RWPE2 (cell line): ENCODE measurements at places on chromosomes 1 and 21.

DNA sequence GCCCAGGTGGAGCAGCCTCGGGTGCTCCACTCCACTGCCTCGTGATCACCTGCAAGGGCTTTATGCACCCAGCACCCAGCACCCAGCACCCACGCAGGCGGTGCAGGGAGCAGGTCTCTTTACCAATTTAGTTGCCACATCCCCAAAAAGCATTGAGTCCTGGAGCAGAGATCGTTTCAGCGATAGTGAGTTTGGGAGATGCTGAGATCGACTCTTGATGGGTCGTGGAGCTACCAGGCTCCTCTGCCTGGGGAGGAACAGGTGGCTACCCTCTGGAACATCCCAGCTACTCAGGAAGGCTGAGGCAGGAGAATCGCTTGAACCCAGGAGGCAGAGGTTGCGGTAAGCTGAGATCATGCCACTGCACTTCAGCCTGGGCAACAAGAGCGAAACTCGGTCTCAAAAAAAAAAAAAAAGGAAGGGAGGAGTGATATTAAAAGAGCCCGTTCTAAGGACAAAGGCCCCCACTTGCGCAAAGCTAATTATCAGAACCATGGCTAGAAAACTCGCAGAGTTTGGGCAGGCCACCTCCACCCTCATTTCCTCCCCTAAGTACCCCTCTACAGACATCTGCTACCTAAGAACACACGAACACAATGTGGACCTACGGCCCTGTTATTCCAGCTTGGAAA is 106.5 kb upstream of the SLC45A1 start:
- DNase-seq, result no peak

DNA sequence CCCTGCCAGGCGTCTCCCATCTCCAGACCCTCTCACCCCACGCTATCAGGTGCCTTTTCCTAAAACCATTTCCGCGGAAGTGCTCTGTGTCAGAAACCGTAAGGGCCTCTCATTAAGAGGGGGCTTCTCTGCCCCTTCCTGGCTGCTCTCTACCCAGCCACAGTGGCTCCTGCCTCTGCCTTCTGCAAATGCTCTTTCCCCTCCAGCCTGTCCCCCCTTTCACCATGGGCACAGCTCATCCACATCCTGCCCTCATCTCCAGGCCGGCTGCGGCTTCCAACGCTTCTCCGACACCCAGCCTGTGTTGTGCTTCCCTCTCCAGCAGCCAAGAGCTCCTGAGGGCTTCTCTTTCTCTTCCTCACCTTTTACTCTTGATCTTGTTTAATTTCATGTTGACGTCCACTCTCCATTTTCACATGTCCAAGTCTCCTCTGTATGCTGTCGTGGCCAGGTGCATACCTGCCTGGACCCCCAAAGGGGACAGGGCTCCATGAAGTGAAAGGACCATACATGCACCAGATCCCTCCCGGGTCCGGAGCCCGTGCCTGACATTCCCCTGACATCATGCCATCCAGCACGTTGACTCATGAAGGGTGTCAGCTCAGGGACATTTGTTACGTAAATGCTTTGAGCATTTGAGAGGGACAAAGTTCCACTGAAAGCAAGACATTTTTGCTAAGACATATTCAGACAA is 306.5 kb downstream of the AJAP1 start:
- DNase-seq, result no peak

DNA sequence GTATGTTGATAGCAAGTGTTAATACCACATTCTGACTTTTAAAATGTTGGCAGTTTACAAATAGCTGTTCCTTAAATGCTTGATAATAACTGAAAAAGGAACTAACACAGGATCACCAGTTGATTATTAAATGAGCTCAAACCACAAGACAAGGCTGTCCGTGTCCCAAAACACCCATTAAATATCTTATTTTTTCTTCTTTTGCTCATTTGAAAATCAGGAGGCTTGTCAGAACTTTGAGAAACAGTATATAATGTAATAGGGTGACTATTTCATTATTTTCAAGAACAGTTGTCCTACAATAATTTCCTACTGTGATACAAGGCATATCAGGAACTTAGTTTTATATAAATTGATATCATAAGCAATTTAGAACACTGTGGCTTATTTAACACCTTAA is 2.7 kb downstream of the CDKN2C start:
- no peak for DNase-seq

DNA sequence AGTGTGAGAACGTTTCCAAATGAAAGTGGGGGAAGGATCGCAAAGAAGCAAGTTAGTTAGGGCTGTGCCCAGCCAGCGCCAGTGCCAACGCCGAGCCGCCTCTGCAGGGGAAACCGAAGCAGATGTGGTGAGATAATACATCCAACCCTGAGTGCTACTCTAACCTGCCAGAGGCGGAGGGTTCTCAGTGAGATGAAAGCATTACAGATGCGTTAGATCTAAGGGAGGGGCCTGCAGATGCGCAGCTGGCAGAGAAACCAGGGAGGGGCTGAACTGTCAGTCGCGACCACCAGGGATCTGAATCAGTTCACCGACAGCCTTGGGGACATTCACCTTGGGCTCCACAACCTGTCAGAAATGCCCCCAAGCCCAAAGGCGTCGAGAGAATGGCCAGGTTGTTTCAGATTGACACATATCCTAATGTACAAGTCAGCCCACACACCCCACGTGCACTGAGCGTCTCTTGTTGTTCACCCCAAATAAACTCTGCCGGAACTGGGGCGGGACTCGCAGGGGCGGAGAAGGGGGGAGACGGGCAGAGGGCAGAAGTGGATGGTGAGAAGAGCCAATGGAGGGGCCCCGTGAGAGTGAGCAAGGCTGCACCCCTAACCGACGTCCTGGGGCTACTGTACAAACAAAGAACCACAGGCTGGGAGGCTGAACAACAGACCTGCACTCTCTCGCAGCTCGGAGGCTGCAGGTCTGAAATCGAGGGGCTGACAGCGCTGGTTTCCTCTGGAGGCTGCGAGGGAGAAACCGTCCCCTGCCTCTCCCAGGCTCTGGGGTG is 8.7 kb upstream of the UMODL1 start:
- no peak for DNase-seq

GRCh38 chr21:31130821-31131220 is 92.5 kb upstream of the KRTAP19-8 start:
- no peak for DNase-seq

DNA sequence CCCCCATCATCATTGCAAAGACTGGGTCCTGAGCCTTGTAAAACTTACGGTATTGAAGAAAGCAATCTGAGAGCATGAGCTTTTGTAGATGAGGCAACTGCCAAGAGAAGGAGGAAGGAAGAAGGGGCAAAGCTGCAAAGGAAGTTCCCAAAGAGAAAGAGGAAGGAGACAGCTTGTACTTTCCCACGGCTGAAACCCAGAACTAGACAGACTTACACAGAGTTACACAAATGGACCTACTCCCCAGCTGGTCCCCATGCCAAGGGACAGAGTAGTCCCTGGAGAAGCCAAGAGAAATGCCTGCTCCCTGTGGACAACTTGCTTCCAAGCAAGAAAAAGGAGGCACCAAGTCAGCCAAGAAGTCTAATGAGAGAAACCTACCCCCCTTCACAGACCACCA is 22.6 kb downstream of the SLC5A9 start:
- DNase-seq, result no peak

GRCh38 chr1:46442317-46443161 is 47.1 kb upstream of the DMBX1 start:
- DNase-seq, result no peak

DNA sequence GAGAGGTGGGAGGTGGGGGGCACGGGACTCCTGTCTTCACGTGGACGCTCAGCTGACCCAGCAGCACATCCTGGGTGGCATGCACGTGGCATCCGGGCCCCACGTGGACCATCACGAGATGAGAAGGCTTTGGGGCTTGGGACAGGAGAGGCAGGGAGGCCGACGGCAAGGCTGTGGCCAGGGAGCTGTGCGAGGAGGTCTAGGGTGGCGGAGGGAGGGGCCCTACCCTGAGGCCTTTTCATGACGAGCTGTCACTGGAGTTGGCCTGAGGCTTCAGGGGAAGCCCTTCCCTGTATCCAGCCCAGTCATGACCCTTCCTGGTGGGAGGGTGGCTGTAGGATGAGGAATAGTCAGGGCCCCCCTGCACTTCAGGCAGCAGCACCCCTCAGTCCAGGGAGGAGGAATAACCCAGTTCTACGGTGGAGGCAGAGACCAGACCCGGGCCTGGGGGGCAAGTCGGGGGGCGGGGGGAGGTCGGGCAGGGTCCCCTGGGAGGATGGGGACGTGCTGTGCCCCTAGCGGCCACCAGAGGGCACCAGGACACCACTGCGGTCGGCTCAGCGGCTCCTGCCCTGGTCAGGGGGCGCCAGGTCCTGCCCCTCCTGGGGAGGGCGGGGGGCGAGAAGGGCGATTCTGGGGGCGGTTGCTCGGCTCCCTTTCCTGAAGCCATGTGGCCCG is 2.0 kb upstream of the PERM1 start:
- DNase-seq, result no peak

GRCh38 chr1:247409869-247410544 is 6.0 kb upstream of the NLRP3 start:
- no peak for DNase-seq

DNA sequence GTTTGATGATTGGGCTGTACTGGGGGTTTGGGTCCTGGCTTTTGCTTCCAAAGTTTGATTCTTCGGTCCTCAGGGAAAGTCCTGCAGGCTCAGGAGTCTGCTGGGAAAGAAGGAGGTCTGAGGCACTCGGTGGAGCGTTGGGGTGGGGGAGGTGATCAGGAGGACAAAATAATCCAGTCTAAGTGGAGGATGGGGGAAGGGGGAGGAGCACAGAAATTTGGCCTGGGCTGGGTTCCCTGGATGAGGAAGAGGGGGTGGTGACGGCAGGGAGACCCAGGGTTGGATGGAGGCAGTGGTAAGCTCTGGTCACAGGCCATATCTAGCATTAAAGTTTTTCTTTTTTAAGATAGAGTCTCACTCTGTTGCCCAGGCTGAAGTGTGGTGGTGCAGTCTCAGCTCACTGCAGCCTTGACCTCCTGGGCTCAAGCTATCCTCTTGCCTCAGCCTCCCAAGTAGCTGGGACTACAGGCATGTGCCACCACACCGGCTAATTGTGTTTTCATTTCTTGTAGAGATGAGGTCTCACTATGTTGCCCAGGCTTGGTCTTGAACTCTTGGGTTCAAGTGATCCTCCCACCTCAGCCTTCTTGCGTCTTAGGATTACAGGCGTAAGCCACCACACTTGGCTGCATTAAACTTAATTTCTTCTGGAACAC is 6.8 kb downstream of the SH2D2A start:
- no peak for DNase-seq

GRCh38 chr1:4652631-4653327 is 1.6 kb upstream of the AJAP1 start:
- no peak for DNase-seq

- no peak for DNase-seq
These were observed 21.6 kb upstream of the ABCA4 start for GRCh38 chr1:94142583-94142982.

GRCh38 chr21:38086580-38086979 is 170.2 kb upstream of the KCNJ15 start:
- DNase-seq, result no peak

DNA sequence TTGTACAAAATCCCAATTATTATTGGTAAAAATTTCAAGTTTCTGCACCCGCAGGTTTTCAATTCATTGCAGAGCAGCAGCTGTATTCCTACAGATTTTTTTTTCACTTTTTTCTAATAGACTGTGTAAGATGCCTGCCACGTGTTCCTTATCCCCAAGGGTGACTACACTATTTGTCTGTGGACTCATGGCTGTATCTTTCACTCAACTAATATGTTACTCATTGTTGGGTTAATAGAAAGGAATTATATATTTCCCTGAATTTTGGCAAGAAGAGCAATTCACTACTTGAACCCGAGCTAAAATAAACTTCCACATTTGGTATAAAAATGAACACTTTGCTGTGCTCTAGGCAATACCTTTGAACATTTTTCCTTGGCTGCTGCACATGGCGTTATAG is 158.7 kb downstream of the NCAM2 start:
- no peak for DNase-seq

- no peak for DNase-seq
These were observed 299.1 kb downstream of the PCP4 start for GRCh38 chr21:40166291-40166843.

GRCh38 chr21:21000591-21001175 is 2.5 kb downstream of the NCAM2 start:
- DNase-seq, result no peak

DNA sequence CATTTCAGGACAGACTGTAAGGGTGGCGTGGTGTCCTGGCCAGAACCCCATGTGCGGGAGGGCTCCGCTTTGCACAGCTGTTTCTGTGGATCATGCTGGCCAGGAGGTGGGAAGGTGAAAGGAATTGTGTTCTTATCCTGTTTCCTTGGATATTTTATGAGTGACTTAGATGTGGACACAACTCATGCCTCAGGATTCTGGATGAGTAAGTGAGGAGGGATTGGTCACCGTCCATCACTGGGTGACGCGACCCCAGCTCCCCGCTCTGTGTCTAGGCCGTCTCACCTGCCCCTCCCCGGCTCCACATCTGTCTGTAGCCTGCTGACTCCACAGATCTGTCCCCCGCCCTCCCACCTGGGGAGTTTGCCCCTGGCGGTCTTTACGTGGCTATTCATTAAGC is 48.8 kb downstream of the PIK3CD start:
- DNase-seq, result peak; percentile 94

DNA sequence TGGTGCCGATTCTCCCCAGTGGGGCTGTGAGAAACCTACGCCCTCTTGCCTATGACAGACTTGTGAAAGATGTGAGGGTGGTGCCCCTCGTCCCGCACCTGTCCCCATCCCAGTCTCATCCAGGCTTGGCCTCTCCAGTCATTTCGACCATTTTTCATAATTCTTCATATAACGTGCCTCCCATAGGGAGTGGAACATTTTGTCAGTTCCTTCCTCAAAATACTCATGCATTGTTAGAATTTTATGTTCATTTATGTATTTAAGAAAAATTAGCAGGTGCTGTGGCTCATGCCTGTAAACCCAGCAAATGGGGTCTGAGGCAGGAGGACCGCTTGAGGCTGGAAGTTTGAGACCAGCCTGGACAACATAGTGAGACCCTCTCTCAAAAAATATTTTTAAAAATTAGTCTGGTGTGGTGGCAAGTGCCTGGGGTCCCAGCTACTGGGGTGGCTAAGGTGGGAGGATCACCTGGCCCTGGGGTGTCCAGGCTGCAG is 19.7 kb upstream of the SMPDL3B start:
- DNase-seq, result no peak

- DNase-seq, result no peak
These were observed 56.8 kb downstream of the PRDM16 start for GRCh38 chr1:3125546-3126368.

GRCh38 chr1:182149411-182149965 is 88.0 kb upstream of the ZNF648 start:
- no peak for DNase-seq

- no peak for DNase-seq
These were observed 78.5 kb upstream of the CDC42BPA start for GRCh38 chr1:227396539-227397353.

GRCh38 chr1:11284784-11285183 is 11.8 kb downstream of the UBIAD1 start:
- no peak for DNase-seq

- DNase-seq, result no peak
These were observed 28.7 kb downstream of the ABCA4 start for GRCh38 chr1:94092210-94092613.

- no peak for DNase-seq
These were observed 20.4 kb downstream of the PRPF38A start for GRCh38 chr1:52424813-52425212.

- DNase-seq, result no peak
These were observed 11.7 kb upstream of the SUMO3 start for GRCh38 chr21:44829507-44830092.
